ENCODE measurements at places on chromosomes 13 and 19.

- DNase-seq, result no peak
Measured at GRCh38 chr13:102021777-102022176, 380.1 kb downstream of the FGF14 start.

DNA sequence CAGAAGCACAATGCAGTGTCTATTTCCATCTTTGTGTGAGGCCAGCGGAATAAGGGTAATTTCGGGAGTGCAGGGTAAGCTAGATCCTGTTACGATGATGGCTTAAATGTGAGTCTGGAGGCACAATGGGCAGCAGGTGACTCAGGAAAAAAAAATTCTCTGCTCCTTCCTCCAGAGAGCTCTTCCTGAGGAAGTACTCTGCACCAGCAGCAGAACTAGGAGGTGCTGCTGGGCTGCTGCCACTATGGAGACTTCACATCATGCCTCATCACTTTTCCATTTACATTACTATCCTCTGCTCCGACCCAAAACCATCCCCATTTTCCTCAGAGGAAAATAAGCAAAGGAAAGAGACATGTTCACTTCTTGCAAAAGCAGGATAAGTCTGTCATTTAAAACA is 282.0 kb downstream of the DNAJC15 start:
- no peak for DNase-seq

DNA sequence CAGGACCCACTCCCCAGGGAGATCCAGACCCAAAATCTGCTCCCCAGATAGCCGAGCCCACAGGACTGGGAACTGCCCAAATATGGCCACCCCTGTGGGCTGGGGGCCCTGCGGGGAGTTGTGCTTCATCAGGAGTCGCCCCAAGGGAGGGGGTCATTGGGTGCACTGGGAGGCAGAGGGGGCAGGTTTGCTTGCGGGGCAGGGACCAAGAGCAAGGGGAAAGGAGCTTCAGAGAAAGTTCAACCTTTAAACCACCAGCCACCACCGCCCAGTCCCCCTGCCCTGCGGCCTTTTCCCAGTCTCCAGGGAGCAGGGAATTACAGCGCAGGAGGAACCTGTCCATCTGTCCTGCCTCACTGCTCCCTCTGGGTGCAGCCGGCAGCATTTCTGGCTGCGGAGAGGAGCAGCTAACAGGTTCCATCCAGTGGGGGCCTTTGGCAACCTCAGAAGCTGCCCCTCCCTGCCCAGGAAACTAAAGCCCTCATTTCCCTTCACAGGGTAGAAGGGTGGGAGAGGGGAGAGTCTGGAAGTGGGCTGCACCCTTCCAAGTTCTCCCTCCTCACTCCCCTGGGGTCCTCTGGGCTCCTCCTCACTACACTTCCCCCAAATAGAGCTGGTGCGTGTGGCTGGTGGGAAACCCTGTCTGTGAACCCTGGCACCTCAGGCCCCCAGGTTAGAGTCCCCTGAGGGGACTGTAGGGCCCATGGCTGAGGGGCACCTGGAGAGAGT is 13.8 kb upstream of the ASF1B start:
- no peak for DNase-seq

- DNase-seq, result no peak
Measured at GRCh38 chr13:29730253-29730652, 120.2 kb downstream of the UBL3 start.

DNA sequence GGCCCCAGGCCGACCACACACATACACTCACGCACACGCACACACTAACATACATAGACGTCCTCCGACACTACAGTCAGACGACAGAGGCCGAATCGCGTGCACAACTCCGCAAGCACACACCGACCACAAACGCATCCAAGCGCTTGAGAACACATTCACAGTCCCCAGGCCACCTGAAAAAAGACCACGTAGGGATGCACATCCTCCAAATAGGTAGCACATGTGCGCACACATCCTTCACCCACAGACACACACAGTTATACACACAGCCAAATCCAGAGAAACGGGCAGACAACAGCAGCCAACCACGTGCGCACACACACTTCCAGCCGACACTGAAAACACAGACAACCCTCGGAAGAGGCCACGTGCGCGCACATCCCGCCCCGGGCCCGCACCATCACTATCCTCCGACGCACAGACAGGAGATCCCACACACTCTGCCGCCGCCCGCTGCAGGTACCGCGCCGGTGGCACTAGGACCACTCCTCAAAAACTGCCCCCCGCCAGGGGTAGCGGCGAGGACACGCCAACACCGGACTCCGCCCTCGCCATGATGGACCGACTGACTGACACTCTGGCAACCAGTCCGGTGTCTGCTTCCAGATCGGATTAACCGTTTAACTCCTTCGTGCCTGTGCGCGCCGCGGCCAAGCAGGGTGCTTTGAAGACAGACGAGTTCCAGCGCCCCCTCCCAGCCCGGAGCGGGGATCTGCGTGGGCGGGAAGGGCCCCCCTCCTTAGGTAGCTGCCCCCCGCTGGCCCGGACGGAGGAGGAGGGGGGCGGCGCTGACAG is 493 bp upstream of the PDE4A start:
- peak; percentile 43 for DNase-seq

GRCh38 chr13:31050486-31051400 is 111.0 kb downstream of the HSPH1 start:
- no peak for DNase-seq

DNA sequence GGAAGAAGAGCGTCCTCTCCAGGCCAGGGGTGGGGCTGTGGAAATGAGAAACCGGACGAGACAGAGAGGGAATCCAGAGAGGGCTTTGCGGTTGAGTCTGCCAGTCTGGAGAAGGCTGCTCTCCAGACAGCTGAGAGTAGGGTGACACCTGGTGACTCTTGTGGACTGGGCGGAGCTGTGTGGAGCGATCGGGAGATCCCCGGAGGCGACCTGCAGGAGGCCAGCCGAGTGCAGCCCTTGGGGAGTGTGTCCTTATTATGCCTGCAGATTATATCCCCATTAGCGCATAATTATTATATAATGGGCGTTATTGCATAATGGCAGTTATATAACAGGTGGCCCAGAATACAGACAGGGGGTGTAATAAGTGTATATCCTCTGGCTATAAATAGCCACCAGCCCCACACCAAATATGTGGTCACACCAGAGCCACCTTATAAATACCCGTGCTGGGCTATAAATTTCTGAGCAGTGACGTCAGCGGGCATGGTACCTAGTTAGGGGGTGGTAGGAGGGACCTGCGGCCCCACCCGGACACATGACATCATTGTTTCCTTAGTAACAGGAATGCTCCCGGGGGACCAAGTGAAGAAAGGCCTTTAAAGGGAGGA is 41.2 kb downstream of the NFIX start:
- DNase-seq, result no peak
